ENCODE measurements at places on chromosomes 2 and 18. TPM values are rescaled to one million over a fixed set of nuclear protein-coding genes. Genes with fewer than 3 reads are reported as not detected.

KLF11 gene
- total RNA-seq, result 10.7 TPM

RAD51AP2 gene
- total RNA-seq, result 0.54 TPM

C2orf42 gene
- total RNA-seq, result 20.4 TPM

MSTN gene
- 5.2 TPM for total RNA-seq

Measured in cerebellum (tissue), 4 donors.